ENCODE measurements at places on chromosomes 5 and 9.

GRCh38 chr5:74940782-74941353, 74.7 kb upstream of the FAM169A start:
- no peak for DNase-seq

DNA sequence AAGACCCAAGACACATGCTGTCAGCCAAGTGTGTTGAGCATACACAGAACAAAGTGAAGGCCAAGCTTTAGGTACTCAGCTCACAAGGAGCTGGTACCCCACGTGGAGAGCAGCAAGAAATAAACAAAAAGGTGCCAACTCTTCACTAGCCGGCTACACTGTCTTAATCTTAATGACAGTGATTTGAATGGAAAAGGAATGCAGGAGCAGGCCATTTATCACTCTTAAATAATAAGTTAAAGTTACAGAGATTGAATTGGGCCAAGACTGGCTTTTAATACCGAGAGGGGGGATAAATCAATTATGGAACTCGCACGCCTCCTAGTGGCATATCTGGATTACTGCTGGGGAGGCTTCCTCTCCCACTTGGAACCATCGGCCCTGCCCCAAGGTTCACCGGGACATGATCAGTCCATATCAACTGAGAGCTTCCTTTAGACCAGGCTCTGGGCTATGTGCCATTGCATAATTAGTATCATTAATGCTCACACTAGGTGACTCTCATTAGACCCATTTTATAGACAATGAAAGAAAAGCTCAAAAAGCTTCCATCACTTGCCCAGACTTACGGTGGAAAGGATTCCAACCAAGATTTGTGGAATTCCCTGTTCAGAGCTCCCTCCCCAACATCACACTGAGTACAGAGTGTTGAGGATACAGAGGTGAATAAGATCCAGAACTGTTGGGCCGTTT, 94.0 kb downstream of the ACTL7B start:
- DNase-seq = no peak

- no peak for DNase-seq
Measured at GRCh38 chr5:100519075-100519474, 16.1 kb upstream of the FAM174A start.

GRCh38 chr5:92581249-92581648, 999.8 kb downstream of the NR2F1-AS1 start:
- no peak for DNase-seq

- DNase-seq = peak; percentile 91
Measured at GRCh38 chr9:16213781-16214515, 656.5 kb downstream of the BNC2 start.

DNA sequence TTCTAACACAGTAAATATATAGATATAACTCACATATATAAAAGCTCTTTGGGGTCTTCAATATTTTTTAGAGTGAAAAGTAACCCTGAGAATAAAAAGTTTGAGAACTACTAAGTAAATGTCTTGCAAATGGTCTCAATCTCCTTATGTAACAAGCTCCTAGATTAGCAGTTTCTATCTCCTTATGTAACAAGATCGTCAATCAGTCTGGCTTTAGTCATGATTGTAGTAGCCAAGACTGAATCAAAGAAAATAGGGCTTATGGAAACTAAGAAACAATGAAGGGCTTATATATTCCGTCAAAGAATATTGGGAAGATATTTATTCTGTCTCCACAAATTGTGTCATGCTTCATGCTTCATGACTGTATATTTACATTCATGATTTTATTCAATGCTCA, 22.4 kb upstream of the FREM1 start:
- no peak for DNase-seq

- no peak for DNase-seq
Measured at GRCh38 chr5:180791611-180792213, 10.9 kb downstream of the MGAT1 start.

DNA sequence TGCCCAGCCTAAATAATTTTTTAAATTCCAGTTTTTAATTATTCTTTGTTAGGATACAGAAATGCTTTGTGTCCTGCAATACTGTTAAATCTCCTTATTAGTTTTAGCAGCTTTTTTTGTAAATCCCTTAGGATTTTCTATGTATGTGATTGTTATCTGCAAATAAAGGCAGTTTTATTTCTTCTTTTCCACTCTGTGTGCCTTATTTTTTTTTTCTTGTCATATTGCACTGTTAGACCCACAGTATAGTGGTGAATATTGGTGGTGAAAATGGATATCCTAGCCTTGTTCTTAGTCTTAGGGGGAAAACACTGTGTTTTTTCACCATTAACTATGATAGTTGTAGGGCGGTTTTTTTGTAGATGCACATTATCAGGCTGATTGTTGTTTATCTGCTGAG, 11.3 kb upstream of the KIAA1958 start:
- DNase-seq = no peak

DNA sequence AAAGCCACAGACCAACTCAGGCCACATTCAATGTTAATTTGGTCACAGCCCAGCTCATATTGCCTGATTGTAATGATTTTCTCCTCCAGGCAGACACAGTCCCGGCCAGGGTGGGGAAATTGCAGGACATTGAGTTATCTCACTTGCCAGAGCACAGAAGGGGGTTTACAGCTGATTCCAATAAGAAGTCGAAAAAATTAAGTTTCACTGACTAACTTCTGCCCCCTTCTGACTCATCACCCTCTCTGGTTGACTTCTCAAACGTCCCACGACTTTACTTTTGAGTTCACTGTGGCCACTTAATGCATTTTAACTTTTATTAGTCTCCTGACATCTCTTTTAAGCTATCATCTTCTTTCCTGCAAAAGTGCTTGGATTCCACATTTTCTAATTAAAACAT, 321.4 kb upstream of the WWC1 start:
- DNase-seq = peak; percentile 14

DNA sequence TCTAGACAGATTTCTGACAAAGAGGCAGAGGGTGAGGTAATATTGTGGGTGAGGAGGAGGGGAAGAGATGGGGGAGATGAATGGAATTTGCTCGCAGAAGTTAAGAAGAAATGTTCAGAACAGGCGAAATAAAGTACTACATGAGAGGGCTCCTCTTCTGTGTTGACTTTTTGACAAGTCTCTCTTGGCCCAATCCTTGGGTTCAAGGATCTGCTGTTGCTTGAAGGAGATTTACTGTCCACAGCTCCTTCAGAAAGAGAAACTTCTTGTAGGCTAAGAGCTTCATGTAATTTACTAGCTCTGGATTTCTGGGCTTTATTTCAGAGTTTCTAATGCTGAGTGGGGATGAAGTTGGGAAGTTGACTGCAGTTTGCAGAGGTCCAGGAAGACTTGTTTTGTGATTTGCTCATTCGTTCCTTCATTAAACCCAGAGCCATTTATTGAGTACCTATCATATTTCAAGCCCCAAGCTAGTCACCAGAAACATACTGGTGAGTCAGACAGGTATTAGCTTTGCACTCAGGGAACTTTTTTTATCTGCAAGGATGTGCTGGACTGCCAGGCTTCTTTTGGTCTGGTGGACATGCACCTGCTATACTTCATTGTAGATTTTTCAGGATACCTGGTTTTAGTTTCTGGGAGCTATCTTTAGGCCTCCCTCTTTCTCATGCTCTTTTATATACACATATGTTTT, 402.9 kb upstream of the CLINT1 start:
- no peak for DNase-seq

- DNase-seq = peak; percentile 69
Measured at GRCh38 chr5:167853421-167853820, 438.0 kb upstream of the WWC1 start.

- DNase-seq = no peak
Measured at GRCh38 chr9:82116556-82116955, 128.0 kb downstream of the SPATA31D1 start.

- no peak for DNase-seq
Measured at GRCh38 chr5:64680289-64680688, 10.0 kb upstream of the SHISAL2B start.

GRCh38 chr5:133285583-133286021, 233.8 kb downstream of the HSPA4 start:
- no peak for DNase-seq

DNA sequence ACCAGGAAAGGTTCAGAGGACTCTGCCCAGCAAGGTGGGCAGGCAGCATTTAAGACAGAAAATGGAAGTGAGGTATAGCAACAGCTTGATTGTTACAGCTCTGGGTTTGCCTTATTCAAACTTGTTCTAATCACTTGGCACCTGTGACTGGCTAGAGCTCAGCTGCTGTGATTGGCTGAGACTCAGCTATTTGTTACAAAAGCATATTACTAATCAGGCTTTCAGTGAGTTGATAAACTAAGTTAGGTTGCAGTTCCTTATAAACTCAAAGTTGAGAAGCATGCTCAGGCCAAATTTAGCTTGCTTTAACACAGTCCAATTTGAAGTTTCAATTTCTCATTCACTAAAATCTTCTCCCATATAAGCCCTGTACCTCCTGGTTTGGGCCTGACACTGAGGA, 56.3 kb downstream of the GDA start:
- no peak for DNase-seq

- DNase-seq = no peak
Measured at GRCh38 chr5:7347377-7347776, 48.6 kb upstream of the ADCY2 start.

DNA sequence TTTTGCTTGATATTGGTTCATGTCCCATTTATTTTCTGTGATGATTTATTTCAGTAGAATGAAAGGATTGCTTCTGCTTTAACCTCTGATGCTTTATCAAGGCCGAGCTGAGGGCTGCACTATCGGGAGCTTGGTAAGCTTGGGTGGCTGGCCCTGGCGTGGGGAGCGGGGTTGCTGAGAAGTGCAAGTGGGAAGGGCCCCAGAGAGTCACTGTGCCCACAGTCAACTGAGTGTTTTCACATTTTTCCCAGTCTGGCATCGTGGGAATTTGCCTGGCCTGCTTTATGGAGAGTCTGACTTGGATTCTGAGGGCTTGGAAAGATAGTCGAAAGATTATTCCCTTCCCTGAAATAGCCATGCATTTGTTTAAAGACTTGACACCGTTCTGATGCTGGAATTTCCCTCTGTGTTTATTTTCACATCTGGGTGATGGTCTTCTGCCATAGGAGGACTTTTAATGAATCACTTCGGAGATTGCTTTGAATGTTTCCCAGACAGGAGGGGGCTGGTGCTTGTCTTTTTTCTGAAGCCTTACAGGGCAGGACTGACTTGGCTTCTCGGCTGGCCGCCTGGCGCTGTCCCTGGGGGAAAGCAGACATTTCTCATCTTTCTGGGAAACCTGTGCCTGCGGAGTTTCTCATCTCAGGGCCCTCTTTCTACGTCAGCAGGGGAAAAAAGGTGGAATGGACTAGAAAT, 139.0 kb downstream of the BOD1 start:
- DNase-seq = no peak

- DNase-seq = peak; percentile 54
Measured at GRCh38 chr5:173714551-173715428, 98.3 kb upstream of the BOD1 start.

DNA sequence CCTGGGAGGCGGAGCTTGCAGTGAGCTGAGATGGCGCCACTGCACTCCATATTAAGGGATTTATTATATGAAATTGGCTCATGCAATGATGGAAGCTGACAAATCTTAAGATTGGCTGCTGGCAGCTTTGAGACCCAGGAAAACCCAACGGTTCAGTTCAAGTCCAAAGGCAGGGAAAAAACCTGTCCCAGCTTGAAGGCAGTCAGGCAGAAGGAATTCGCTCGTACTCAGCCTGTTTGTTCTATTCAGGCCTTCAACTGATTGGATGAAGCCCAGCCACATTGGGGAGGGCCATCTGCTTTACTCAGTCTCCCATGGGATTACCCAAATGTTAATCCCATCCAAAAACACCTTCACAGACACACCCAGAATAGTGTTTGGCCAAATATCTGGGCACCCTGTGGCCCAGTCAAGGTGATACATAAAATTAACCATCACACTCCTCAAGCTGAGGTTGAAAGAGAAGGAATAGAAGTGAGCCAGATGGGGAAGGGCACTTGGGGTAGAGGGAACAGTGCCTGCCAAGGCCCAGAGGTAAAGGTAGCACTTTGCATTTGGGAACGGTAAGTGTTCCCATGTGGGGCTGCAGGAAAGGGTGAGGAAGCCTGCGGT, 8.5 kb upstream of the ORM1 start:
- DNase-seq = no peak

DNA sequence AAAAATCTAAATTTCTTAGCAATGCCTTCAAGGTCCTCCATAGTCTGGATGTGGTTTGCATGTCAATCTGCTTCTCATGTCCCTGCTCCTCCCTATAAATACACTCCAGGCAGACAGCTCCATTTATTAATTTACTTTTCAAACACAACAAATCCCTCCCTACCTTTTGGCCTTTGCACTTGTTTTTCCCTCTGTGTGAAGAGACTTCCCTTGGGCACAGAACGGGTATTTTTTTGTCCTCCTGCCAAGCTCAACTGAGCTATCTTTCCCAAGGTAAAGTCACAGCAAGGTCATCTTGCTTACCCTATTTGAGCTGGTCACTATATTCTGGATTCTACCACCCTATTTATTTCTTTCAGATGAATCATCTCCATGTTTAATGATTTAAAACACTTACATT, 159.6 kb upstream of the ANKH start:
- no peak for DNase-seq

GRCh38 chr9:16238623-16239138, 631.8 kb downstream of the BNC2 start:
- DNase-seq = no peak

DNA sequence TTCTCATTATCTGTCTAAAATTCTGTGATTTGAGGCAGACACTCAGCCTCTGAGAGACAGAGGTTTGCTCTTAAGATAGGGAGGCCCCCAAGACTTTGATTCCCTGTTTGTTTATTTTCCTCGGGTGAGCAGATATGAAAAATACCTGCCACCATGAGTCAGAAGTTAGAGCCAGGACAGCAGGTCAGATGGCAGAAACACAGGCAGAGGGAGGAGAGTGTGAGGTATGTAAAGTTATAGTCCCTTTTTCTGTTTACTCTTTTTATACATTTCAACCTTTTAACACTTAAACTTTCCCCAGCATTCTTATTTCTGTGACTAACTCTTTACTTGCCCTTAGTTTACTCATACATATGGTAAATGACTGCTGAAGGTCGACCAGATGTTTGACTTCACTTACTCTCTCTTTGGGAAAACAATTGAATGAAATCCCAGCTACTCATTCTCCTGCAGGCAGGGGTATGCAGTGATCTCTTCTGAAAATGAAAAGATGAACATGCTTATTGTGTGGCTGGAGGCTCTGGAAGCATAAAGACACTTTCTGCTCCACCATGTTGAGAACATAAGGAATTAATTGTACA, 383.8 kb downstream of the NTRK2 start:
- DNase-seq = no peak

- no peak for DNase-seq
Measured at GRCh38 chr9:133125941-133126696, 5.1 kb upstream of the RALGDS start.

GRCh38 chr5:3121813-3122212, 370.3 kb upstream of the IRX2 start:
- DNase-seq = no peak

DNA sequence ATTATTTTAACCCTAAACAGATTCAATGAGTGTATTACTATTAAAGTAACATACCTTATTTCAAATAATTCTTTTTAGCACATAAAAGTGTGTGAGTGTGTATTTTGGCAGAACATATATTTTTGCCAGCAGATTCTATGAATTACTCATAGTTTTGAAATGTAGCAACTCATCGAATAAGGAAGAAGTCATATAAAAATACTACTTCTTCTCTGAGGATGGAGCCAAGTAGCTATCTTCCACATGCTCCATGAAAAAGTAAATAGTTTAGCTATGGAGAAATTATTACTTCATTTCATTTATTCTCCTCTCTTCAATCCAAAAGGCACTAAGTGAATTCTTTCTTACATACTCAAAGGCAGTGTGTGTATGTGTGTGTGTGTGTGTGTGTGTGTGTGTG, 1090.4 kb upstream of the CDH6 start:
- no peak for DNase-seq

- DNase-seq = no peak
Measured at GRCh38 chr9:76561900-76562299, 102.9 kb downstream of the GCNT1 start.

GRCh38 chr5:17666726-17667235, 32.5 kb downstream of the TAF11L14 start:
- no peak for DNase-seq
